ENCODE measurements at places on chromosomes 3 and 15. TPM values are rescaled to one million over a fixed set of nuclear protein-coding genes. Genes with fewer than 3 reads are reported as not detected.
A peak's percentile ranks its signal among the peaks of the same experiment; 100 is the strongest.

- H3K27ac ChIP-seq, result no peak overlapping the region
- no peak overlapping the region for H3K4me3 ChIP-seq
- DNase-seq, result no peak
- H3K36me3 ChIP-seq, result no peaks in the 10 kb centered on the region
- no peaks in the 10 kb centered on the region for H3K4me1 ChIP-seq
Observed at GRCh38 chr3:81302045-81302444, 459.4 kb downstream of the GBE1 start.

The PXYLP1 gene
- total RNA-seq, result 14.5 TPM

GRCh38 chr3:43907508-43907858 is 216.7 kb downstream of the ABHD5 start:
- no peak for DNase-seq
- H3K27ac ChIP-seq, result no peak overlapping the region
- H3K4me1 ChIP-seq, result no peaks in the 10 kb centered on the region
- H3K4me3 ChIP-seq, result no peak overlapping the region

DNA sequence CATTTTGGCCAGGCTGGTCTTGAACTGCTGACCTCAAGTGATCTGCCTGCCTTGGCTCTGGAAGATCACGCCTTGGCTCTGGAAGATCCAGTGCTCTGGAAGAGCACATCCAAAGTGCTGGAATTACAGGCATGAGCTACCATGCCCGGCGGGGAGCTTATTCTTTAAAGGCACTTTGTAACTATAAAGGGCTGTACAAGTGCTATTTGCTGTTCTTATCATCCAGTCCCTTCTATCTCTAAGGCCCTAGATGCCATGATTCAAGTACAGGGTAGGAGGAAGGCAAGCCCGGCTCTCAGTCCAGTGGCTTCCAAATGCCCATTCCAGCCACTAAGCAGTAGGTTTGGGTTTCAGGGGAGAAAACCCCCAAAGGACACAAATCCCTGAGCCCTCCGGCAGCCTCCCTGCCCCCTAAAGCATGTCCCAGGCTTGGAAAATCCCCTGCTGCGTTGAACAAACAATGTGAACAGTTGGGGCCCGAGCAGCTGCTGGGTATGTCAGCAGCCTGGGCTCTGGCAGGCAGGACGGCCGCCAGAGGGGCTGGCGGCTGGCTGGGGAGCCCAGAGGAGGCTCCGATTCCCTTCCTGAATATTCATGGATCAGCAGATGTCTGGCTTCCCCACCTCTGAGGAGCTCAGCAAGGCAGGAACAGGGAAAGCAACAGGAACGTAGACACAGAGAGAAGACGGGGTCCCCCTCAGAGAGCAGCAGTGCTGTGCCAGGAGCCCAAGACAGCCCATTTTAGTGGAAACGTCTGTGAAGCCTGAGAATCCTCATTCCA is 7.7 kb downstream of the IGDCC4 start:
- no peaks in the 10 kb centered on the region for H3K4me1 ChIP-seq
- H3K27ac ChIP-seq, result peak overlapping the region; percentile 17
- no peak for DNase-seq
- H3K4me3 ChIP-seq, result no peak overlapping the region
- H3K36me3 ChIP-seq, result no peaks in the 10 kb centered on the region

DNA sequence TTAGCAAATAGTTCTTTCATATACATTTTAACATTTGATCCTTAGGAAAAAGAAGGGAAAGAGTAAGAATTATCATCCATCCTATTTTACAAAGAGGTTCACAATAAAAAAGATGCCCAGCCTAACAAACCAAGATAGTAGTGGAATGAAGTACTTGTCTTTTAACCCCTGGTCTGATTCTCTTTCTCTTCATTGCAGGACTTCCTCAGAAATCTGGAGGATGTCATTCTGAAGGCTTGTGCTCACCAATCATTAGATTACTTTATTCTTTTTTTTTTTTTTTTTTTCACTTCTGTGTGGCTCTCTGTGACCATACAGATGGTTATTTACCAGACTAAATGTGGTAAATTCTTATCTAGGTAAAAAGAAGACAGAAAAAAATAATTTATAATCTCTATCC is 7.0 kb downstream of the HDGFL3 start:
- H3K36me3 ChIP-seq, result no peaks in the 10 kb centered on the region
- no peaks in the 10 kb centered on the region for H3K27me3 ChIP-seq
- H3K4me1 ChIP-seq, result no peaks in the 10 kb centered on the region
- no peak overlapping the region for H3K4me3 ChIP-seq

The CHST2 gene
- 4.8 TPM for total RNA-seq

Measured in right atrium auricular region (tissue), 2 donors.